ENCODE measurements at places on chromosomes 13 and 19. TPM values are rescaled to one million over a fixed set of nuclear protein-coding genes. Genes with fewer than 3 reads are reported as not detected.
A peak's percentile ranks its signal among the peaks of the same experiment; 100 is the strongest.

The GNG7 gene
- 0.48 TPM for total RNA-seq

The ZNF841 gene
- 8.4 TPM for total RNA-seq

The OVOL3 gene
- not detected for total RNA-seq

The FAM124A gene
- 0.21 TPM for total RNA-seq

- DNase-seq, result no peak
These were observed 114.4 kb upstream of the SERTM1 start for GRCh38 chr13:36559375-36559774.

GRCh38 chr19:51325161-51325976 lies 13.9 kb downstream of the IGLON5 start:
- DNase-seq, result no peak

DNA sequence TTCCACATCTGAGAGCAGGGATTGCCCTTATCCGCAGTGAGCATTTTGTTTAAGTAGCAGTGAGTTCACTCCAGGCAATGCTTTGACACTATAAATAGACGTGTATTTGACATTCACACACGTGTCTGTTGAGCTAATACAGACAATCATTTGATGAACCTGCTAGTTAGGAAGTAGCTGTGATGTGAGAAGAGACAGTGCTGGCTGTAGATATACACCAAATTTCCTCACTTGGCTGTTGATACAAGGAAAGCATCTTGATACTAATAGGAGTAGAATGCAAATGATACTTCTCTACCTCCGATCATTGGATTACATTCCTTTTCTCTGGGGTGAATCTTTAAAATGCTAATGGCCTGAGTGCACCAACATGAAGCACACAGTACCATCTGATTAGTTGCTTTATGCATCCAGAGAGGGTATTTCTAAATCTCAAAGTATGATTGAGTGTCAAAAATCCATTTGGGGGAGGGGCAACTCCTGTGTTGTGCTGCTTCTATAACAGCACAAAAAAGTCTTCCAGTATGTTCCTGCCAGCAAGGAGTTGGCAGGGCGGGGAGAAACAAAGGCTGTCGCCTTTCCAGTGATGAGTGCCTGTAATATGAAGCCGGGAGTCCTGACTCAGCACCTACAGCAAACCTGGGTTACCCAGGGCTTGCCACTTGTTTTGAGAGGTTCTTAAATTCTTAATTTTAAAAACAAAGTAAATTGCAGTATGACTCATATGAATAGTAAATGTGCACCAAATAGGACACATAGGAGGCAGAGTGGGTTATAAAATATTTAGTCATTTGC lies 7.0 kb downstream of the CUL4A start:
- no peak for DNase-seq

- no peak for DNase-seq
These were observed 69.5 kb upstream of the ZDHHC20 start for GRCh38 chr13:21528616-21529015.

GRCh38 chr19:45469945-45470761 lies 2.4 kb downstream of the FOSB start:
- no peak for DNase-seq

GRCh38 chr19:50669302-50670101 lies 20.3 kb downstream of the C19orf81 start:
- peak; percentile 22 for DNase-seq

GRCh38 chr13:74017301-74018061 lies 116.7 kb downstream of the KLF12 start:
- no peak for DNase-seq

DNA sequence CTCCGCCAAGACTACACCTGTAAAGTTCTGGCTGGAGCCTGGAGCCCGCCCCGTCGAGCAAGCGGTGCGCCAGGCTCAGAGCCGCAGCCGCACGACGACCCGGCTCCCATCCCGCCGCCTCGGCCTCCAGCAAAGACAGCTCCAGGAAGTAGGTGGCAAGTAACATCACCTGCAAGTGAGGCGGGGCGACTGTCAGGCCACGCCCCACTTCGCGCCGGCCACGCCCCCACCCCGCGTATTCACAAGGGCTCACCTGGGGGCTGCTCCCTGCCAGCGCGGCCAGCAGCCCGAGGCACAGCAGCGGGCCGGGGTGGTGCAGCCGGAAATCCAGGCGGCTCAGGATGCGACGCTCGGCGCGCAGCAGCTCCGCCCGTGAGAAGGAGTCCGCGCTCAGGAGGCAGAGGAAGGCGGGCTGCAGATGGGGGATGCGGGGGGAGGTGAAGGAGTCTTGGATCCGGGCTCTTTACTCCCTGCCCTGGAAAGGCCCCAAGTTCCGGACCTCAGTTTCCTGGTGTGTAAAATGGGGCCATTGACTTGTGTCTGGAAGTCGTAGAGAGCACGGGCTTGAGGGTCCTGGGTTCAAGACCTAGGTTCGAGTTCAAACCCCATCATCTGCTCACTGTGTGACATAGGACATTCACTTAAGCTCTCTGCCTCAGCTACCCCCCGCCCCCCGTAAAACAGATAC lies 3.2 kb downstream of the CCNP start:
- peak; percentile 23 for DNase-seq

- DNase-seq, result no peak
These were observed 236.8 kb upstream of the SERP2 start for GRCh38 chr13:44136696-44137268.

GRCh38 chr19:4575267-4576015 lies 16.0 kb upstream of the SEMA6B start:
- no peak for DNase-seq

DNA sequence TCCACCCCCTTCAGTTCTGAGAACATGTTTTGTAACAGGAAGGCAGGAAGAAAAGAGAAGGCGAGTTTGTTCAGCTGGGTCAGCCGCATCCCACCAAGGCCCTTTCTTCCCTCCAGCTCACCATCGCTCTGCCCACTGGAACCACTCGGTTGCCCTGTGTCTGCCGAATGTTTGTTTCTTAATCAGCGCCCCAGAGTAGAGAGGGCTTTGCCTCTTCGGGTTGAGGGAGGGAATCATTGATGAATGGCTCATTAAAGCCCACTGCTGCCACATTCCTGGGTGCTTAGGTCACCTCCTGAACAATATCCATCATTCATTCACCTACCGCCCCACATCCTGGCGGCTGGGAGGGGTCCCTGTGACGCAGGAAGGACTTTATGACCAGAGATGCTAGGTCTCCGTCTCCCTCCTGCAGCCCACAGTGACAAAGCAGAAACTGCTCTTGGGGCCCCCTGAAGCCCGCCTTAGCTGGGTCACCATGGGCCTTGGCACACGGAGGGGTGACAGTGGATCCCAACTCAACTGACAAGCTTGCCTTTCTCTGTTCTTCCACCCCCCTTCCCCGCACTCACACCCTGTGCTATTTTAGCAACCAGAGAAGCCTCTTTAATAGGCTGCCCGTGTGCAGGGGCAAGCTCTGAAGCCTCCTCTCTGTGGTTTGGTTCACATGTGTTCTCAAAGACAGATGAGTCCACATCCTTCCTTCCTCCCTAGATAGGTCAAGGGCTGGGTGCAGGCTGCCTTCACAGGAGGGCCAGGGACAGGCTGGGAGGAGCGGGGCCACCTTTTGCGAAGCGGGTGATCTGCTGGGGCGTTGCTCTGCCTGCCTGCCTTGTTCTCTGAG lies 46.2 kb downstream of the ACTN4 start:
- DNase-seq, result peak; percentile 25

- no peak for DNase-seq
These were observed 6.3 kb downstream of the COPE start for GRCh38 chr19:18912933-18913332.

- no peak for DNase-seq
These were observed 178.3 kb downstream of the EFNB2 start for GRCh38 chr13:106357198-106357597.
